ENCODE measurements at places on chromosomes 16 and 17. TPM values are rescaled to one million over a fixed set of nuclear protein-coding genes. Genes with fewer than 3 reads are reported as not detected.

- no peak for DNase-seq
Observed at GRCh38 chr16:56970934-56971767, 9.4 kb downstream of the CETP start.

DNA sequence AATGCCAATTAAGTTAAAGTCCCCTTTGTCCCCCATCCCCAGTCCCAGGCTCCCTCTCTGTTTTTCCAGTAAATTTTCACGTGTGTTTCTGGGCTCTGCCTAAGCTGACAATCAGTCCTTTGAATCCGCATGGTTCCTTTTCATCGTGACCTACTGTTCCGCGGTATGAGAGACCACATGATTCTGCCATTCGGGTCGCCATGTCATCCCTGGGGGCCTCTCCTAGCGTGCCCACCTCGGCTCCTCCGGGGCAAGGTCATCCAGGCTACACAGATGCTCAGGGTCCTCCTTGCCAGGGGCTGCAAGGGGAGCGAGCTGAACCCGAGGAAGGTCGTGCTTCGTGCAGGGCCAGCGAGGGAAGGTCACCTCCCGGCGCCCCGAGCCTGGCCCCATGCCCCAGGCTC lies 157.6 kb downstream of the RAB11FIP4 start:
- DNase-seq: no peak

- no peak for DNase-seq
Observed at GRCh38 chr17:44910231-44911106, 4.8 kb downstream of the GFAP start.

DNA sequence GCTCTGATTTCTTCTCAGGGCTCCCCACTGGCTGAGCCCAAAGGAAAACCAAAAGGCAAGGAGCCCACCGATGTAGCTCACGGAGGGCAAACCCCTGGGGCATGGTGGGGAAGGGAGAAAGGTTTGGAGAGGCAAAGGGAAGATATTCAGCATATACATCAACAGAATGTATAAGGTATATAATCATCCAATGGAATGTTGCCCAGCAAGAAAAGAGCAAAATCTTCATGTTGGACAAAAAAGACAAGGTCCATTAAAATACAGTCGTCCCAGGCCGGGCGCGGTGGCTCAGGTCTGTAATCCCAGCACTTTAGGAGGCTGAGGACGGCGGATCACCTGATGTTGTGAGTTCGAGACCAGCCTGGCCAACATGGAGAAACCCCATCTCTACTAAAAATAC lies 1.6 kb downstream of the CPPED1 start:
- DNase-seq: no peak

GRCh38 chr17:45284176-45285140 lies 22.6 kb upstream of the SPATA32 start:
- DNase-seq: peak; percentile 40

DNA sequence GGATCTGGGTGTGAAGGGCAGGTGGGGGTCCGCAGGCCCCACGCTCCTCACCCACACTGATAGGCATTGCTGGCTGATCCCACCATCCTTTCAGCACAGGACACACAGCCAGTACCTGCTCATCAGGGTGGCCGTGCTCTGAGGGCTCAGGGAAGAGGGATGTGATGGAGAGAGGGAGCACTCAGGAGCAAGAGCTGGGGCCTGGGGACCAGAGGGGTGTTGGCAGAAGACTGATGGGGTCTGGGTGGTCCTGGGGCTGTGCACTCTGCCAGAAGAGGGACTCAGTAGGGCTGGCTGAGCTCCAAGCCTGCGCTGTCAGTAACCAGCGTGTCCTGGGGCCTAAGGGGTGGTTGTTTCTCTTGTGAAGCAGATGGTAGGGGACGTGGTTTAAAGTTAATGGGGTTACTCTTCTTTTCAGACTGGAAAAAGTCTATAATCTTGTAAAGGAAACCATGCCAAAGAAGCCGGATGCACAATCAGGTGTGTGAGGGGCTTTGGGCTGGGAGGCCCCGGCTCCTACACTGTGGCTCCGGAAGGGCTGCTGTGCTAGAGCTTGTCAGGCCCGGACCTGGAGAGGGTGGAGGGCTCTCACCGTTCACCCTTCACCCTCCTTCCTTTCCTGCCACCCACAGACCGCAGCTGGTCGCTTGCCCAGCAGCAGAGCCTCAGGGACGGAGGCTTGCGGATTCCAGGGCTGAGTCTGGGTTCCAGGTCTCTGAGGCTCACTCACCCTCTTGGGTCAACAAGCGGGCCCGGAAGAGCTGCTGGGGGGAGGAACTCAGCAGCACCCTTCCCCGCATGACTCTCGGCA lies 27.8 kb downstream of the POLR3E start:
- no peak for DNase-seq

DNA sequence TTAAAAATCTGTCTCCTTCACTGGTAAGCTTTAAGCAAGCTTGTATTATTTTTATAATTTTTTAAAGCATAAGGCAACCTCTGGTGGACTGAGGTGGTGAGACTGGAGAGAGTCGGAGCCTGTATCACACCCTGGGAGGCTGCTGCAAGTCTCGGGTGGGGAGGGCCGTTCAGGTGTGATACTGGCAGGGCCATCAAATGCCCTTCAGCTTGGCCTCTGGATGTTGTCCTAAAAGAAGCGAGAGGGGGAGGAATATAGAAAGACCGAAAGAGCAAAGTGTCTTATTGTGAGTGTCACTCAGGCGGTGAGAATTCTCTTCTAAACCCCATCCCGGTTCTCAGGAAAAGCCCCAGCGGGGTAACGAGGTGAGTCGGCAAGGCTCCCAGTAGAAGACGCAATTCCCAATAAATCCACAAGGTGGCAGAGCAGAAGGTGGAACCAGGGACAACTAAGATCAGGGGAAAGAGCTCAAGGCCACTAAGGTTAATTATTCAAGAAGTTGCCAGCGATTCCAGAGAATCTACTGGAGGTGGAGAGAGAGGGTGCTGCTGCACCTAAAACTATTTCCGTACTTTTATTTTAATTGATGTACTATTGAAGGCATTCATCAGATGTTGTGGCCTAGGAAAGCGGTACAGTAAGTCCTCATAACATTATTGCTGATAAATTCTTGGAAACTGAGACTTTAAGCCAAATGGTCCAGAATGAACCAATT lies 14.1 kb downstream of the C17orf67 start:
- DNase-seq: peak; percentile 85

- DNase-seq: peak; percentile 66
Observed at GRCh38 chr16:89599451-89599858, 14.0 kb upstream of the DPEP1 start.

DNA sequence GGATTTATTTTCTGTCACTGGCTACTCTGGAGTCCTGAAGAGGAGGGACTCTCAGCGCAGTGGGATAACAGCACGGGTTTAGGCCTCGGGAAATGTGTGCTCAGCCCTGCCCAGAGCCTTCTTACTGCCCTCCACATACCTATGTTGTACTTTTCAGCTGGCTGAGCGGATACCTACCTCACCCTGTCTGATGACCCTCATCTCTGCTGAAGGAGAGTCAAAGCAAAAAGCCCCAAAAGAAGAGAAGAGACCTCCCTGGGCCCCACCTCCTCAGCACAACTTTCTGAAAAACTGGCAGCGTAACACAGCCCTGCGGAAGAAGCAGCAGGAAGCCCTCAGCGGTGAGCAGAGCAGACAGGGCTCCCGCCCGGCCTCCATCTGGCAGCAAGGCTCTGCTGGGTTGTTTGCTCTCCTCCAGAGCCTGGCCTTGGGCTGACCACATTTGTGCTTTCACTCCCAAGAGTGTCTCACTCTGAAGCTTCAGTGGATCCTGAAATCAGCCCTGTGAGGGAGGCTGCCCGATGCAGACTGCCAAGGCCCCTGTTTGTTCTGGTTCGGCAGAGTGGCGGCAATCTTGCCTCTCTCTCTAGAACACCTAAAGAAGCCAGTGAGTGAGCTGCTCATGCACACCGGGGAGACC lies 10.3 kb downstream of the MYCBPAP start:
- DNase-seq: no peak

DNA sequence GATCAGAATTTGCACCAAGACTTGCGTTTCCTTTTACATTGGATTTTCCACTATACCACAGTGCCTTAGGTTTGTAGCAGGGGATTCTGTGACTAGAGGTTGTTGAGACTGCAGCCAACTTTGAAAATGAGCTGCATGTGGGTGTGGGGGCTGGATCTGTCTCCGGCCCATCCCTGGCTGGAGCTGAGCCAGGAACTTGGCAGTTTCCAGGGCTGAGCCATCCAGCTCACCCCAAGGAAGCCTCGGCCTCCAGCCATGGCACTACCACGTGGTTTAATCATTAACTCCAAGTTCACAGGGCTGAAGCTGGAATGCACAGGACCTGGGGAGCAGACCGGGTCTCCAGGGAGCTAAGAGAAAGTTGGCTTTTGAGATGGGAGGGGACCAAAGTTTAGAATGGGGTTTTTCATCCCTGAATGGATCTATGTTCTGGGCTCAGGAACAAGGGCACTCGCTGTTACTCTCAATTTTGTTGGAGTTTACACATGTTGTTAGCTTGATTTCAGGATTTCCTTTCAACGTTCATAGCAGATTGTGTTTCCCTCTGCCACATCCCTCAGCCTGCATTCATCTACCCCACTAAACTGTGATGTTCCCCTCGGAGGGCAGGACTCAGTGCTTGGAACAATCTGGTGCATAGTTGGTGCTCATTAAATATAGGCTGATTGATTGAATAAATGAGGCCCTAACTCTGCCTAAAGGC lies 42.3 kb upstream of the HNF1B start:
- no peak for DNase-seq

- no peak for DNase-seq
Observed at GRCh38 chr16:64409783-64410210, 712.1 kb downstream of the CDH11 start.

- peak; percentile 7 for DNase-seq
Observed at GRCh38 chr16:86297866-86298757, 212.2 kb upstream of the FOXF1 start.

GRCh38 chr16:84361546-84361945 lies 6.8 kb upstream of the ATP2C2 start:
- no peak for DNase-seq

SLC13A2 gene
- total RNA-seq: not detected

PMFBP1 gene
- total RNA-seq: 0.96 TPM

FBXL16 gene
- 0.13 TPM for total RNA-seq

ANKFN1 gene
- 0.25 TPM for total RNA-seq

TEKT1 gene
- total RNA-seq: not detected

STH gene
- not detected for total RNA-seq

SREBF1 gene
- total RNA-seq: 12.7 TPM

PLLP gene
- total RNA-seq: 1.6 TPM

MRC2 gene
- 88.2 TPM for total RNA-seq

GLIS2 gene
- total RNA-seq: 1.3 TPM

NPIPA7 gene
- total RNA-seq: 5.6 TPM

HBM gene
- total RNA-seq: not detected
